ENCODE measurements at places on chromosomes 11 and 22.
A peak's percentile ranks its signal among the peaks of the same experiment; 100 is the strongest.

GRCh38 chr11:65931773-65932557 is 12.7 kb downstream of the DRAP1 start:
- DNase-seq, result no peak

GRCh38 chr11:5289696-5290095 is 12.1 kb downstream of the OR51B4 start:
- DNase-seq, result peak; percentile 54

GRCh38 chr11:110907629-110908028 is 195.4 kb upstream of the ARHGAP20 start:
- DNase-seq, result peak; percentile 90

- DNase-seq, result no peak
Measured at GRCh38 chr11:27420722-27421572, 51.6 kb downstream of the LGR4 start.

GRCh38 chr11:134475951-134476350 is 63.9 kb upstream of the B3GAT1 start:
- no peak for DNase-seq

DNA sequence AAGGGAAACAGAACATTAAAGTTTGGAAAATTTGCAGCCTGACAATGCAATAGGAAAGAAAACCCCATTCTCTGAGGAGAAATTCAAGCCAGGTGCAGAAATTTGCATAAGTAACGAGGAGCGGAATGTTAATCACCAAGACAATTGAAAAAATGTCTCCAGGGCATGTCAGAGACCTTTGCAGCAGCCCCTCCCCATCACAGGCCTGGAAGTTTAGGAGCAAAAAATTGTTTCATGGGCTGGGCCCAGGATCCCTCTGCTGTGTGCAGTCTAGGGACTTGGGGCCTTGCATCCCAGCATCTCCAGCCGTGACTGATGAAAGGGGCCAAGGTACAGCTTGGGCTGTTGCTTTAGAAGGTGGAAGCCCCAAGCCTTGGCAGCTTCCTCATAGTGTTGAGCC is 780.2 kb downstream of the LRRC4C start:
- no peak for DNase-seq

GRCh38 chr22:17222503-17222902 is 3.3 kb upstream of the ADA2 start:
- DNase-seq, result no peak

DNA sequence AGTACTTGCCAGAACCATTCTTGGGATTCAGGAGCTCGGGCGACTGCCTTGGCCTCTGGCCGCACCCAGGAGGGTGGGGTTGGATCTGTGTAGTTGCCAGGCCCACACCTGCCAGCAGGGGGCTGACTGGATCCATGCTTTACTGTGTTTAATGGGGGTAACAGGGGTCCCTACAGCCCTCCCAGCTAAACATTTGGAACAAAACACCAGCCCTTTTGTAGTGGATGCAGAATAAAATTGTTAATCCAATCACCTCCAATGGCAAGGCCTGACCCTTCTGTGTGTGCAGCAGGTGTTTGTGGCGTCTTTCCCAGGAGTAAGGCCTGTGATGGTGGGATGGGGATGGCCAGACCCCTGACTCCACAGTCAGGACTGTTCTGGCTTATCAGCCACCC is 22.5 kb downstream of the SUN2 start:
- no peak for DNase-seq

GRCh38 chr11:15150507-15150906 is 35.8 kb downstream of the INSC start:
- no peak for DNase-seq

- DNase-seq, result no peak
Measured at GRCh38 chr11:110097459-110098012, 4.3 kb downstream of the ZC3H12C start.

GRCh38 chr22:26321469-26321913 is 107.6 kb upstream of the ASPHD2 start:
- DNase-seq, result peak; percentile 58

DNA sequence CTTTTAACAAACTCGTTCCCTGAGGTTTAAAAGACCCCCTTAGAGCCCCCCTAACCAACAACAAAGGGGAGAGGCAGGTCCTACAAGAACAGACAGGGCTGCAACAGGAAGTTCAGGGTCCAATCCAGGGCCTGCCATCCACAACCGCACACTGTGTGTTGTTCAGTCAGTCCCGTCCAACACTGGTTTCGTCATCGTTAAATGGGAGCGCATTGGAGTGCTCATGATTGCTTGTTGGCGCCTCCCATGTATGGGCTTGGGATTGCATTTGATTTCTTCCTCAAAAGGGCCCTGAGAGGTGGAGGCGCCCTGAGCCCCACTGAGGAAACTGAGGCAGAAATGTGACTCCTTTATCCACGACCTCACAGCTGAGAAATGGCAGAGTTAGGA is 174.1 kb downstream of the MN1 start:
- DNase-seq, result no peak

GRCh38 chr11:101306721-101307120 is 177.1 kb upstream of the PGR start:
- no peak for DNase-seq

- DNase-seq, result peak; percentile 84
Measured at GRCh38 chr11:19890308-19890707, 177.7 kb downstream of the NAV2 start.

- no peak for DNase-seq
Measured at GRCh38 chr11:78138694-78139421, 568 bp downstream of the ALG8 start.

DNA sequence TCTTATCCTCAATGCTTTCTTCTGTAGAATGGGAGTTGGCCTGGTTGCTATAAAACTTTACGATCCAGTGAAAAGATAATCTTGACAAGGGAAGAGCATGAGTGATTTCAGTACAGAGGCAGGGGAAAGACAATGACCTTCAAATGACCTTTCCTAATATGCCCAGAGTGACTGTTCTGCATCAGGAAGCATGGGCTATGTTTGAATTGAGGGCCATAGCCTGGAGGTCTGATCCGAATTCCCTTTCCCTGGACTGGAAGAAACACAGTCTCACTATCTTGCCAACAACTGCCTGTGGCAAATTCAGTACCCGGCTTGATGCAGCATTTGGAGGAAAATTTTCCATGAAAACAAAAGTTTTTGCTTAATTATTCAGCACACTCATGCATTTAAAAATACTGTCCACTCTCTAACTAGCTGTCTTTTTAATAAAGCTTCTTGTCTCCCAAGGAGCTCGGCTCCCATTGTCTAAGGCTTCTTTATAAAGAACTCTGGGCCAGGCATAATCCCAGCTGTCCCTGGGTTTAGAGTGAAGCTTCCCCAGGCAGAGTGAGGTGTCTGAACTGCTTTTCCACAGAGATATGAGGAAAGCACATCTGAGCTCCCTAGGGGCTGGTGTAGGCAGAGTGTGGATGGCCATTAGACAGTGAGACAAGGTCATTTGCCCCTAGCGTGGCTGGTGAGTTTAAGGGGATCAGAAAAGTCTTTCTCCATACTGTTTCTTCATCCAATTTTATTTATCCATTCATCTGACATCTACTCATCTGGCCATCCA is 132.7 kb upstream of the CADM1 start:
- DNase-seq, result no peak

GRCh38 chr11:121928597-121929580 is 187.1 kb downstream of the BLID start:
- DNase-seq, result no peak

GRCh38 chr11:93579187-93579751 is 36.1 kb upstream of the SMCO4 start:
- DNase-seq, result no peak

GRCh38 chr11:78170413-78170812 is 18.0 kb downstream of the KCTD21 start:
- DNase-seq, result no peak

DNA sequence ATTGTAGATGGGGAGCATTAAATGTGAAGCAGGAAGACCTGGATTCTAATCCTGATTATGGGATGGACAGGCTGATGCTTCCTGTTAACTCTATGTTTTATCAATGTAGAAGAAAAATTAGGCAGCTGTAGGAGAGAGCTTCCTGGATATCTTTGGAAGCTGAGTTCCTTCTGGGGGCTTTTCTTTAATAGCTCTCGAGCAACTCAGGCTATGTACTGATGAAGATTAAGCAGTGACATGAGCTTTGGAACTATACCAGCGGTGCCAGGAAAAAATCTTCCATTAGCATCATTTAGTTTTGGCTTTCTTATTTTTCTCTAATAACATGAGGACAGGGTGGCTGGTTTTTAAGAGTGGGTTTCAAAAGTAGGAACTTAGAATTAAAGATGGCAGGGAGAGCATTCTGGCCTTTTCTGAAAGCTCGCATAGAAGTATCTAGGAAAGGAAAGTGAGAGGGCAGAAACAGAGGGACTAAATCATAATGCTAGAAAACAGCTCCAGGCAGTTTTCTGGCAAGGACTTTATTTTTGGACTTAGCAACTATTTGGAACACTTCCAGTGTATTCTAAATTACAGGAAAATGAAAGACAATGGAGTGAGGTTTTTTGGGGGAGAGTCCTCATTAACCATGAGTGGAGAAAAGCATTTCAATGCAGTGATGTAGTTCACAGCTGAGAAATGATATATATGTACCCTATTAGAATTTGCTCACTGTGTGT is 69.2 kb upstream of the RRM1 start:
- no peak for DNase-seq

DNA sequence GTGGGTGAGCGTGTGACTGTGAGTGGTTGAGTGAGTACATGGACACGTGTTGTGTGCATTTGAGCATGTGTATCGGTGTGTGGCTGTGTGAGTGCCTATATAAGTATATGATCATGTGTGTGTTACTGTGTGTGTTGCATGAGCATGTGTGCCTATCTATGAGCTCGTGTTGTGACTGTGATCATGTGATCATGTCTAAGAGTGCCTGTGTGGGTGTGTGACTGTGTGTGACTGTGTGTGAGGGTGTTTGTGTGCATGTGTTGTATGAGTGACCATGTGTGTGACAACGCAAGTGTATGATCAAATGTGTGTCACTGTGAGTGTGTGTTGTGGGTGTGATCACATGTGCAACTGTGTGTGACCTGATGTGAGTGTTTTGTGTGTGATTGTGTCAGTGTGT is 88.8 kb downstream of the UBASH3B start:
- no peak for DNase-seq

DNA sequence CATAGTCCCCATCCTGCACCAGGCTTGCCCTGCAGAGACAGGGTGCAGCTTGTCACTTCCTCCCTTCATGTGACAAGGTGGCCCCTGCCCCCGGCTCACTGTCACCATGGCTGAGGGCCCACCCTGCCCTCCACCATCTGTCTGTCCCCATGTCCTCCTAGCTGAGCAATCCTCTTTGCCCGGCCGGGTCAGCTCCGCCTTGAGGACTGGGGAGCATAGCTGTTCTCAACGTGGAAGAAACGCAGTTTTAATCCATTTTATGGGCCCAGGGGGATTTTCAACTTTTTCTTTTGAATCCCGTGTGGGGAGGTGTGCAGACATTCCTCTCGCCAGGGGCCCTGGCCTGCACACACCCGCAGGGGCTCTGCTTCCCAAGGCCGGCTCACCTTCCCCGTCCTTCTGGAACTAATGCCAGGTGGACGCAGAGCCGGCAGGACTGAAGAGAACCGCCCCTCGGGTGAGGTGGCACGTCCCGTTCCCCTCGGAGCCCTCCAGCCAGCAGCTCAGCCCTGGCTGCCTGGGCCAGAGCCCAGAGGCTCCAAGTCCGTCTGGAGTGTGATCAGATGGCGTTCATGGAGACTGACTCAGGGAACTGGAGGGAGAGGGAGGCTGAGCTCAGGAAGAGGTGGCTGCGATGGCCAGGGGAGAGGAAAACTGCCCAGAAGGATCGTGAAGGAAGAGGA is 1108.7 kb downstream of the BRD1 start:
- no peak for DNase-seq

DNA sequence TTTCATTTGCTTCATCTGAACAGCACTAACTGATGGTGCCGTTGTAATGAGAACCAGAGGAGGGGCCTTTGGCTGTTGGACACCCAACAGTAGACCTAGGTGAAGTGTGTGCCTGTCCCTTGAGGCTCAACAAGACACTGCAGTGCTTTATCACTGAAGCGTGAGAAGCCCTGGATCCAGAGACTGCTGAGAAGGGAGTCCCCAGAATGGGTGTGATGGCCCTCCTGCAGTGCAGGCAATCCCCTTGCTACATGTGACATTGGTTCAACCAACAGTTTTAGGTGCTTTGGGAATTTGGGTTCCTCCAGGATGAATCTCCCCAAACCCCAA is 125.6 kb downstream of the BRD1 start:
- DNase-seq, result no peak

GRCh38 chr11:45644981-45645889 is 20.2 kb downstream of the CHST1 start:
- no peak for DNase-seq

GRCh38 chr11:85307366-85307765 is 319.8 kb downstream of the DLG2 start:
- DNase-seq, result peak; percentile 56

DNA sequence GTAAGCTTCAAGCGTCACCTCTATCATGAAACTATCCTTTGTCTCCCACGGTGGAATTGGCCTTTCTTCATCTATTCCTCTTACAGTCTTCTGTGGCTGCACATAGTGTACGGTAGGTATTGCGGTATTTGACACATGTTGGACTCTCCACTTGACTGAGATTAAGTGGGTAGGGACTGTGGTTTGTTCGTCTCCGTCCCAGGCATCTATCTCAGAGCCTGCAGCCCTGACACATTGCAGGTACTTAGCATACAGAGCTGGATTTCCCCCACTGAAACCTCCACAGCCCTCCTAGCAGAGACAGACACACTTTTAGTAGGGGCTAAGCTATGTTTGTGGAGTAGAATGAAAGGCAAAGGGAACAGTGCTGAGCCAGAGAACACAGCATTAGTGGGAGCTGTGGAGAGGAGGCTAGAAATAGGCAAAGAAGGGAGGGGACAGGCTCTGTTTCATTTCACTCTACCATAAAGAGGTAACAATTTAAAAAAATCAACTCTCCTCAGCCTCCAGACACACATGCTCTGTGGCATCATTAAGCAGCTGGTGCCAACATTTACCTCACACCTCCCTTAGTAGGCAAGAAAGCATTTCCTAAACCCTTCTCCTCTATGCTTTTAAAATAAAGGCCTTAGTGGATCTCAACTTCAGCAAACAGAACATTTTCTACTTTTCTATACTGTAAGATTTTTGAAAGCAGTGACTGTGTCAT is 277.5 kb downstream of the KIRREL3 start:
- DNase-seq, result no peak

DNA sequence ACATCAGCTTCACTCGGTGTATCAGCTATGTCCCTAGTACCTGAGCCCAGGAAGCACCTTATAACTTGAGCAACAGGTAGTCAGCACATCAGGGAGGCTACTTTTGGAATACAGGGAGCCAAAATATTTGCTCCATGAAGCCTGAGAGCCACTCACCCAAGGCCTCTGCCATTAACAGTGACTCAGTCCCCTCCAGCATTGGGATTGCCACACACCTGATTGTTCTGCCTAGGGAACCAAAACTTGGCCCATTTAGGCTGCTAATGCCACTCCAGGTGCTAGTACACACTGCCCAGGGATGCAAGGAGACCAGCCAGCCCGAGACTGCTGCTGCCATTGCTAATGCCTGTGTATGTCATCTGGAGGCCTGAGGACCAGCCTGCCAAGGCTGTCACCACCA is 773.6 kb upstream of the TENM4 start:
- DNase-seq, result no peak

GRCh38 chr22:24181996-24182899 is 961 bp downstream of the SUSD2 start:
- DNase-seq, result no peak

- DNase-seq, result no peak
Measured at GRCh38 chr11:2515401-2516275, 70.8 kb downstream of the KCNQ1 start.

Measured in HS-5 (cell line).